MCF 10A (cell line): ENCODE measurements at places on chromosomes 1 and 21. TPM values are rescaled to one million over a fixed set of nuclear protein-coding genes. Genes with fewer than 3 reads are reported as not detected.

DNA sequence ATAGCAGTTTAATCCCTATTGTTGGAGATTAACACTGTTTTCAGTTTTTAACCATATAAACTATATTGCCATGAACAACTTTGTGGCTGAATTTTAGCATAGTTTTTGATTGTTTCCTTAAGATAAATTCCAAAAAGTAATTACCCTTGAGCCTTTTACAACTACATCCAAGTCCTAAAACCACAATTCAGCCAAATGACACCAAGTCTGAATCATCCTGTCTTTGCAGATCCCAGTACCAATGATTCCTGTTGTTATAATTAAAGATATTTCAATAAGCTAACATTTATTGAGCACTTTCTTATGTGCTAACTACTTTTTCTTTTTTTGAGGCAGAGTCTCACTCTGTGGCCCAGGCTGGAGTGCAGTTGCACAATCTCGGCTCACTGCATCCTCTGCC is 35.6 kb downstream of the IL23R start:
- no peak overlapping the region for H3K4me3 ChIP-seq
- H3K36me3 ChIP-seq = no peaks in the 10 kb centered on the region
- H3K27ac ChIP-seq = no peak overlapping the region
- no peaks in the 10 kb centered on the region for H3K4me1 ChIP-seq
- H3K27me3 ChIP-seq = no peaks in the 10 kb centered on the region

The CYP4A22 gene
- not detected in 2 replicates for total RNA-seq

The DPT gene
- 1.1 and 1.9 TPM in 2 replicates for total RNA-seq

The ACTA1 gene
- total RNA-seq = 0.42 TPM in 1 of 2 replicates, not detected in the other

The MIXL1 gene
- total RNA-seq = not detected in 2 replicates

The CASQ1 gene
- not detected in 2 replicates for total RNA-seq

- H3K27ac ChIP-seq = no peak overlapping the region
- no peaks in the 10 kb centered on the region for H3K27me3 ChIP-seq
- no peak for DNase-seq
- no peaks in the 10 kb centered on the region for H3K36me3 ChIP-seq
Measured at GRCh38 chr1:198117267-198117666, 39.5 kb upstream of the NEK7 start.

- DNase-seq = no peak
- H3K36me3 ChIP-seq = no peaks in the 10 kb centered on the region
- H3K27ac ChIP-seq = no peak overlapping the region
- H3K4me1 ChIP-seq = no peaks in the 10 kb centered on the region
- peaks cover 14% of the 10 kb centered on the region for H3K27me3 ChIP-seq
Measured at GRCh38 chr1:17120962-17121837, 1.9 kb upstream of the PADI2 start.

The GRIK3 gene
- total RNA-seq = not detected in 2 replicates

The SLC45A1 gene
- total RNA-seq = 0.29 and 0.30 TPM in 2 replicates
